ENCODE measurements at places on chromosomes 5 and 9.

GRCh38 chr5:82909771-82910170 lies 167.4 kb downstream of the TMEM167A start:
- no peak for DNase-seq

DNA sequence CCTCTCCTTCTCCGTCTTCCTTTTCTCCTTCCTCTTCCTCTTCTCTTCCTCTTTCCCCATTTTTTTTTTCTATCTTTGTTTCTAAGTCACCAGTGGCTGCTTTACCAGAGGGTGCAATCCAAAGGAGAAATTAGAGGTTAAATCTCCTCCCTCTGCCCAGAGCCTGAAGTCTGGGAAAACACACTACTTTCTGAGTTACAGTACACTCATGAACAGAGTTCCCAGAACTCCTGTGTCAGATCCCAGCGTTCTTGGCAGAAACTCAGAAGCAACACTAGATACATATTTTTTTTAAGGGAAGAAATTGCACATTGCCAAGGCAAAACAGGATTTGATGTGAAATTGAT lies 189.0 kb downstream of the SNCAIP start:
- DNase-seq: no peak

DNA sequence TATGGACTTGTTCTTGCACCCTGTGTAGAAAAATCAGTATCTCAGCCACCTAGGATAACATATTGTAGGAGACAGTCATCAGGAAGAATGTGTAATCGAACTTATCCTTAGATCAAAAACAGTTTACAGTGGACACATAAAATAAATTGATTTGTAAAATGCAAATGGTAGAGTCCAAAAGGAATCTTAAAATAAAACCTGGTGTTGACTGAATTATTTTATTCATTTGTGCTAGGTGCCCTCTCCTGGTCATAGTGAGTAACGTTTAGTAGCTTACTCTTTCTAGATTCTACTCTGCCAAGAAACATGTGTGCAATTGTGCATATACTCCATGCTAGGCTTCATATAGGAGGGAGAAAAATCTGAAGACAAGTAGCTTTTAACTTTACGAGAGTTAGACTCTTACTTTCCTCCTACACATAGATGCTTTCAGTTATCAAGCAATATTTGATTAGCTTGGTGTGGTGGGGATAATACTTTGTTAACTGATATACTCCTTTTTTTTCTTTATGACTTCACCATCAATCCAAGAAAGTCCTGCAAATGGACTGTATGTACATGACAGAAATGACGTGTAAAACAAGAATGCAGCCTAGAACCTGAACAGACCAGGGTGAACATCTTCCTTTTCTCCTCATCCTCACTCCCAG lies 23.7 kb upstream of the LOX start:
- DNase-seq: peak; percentile 82

GRCh38 chr5:83036991-83037575 lies 40.1 kb downstream of the TMEM167A start:
- DNase-seq: no peak

- peak; percentile 36 for DNase-seq
Observed at GRCh38 chr9:89549031-89549644, 51.2 kb upstream of the SEMA4D start.
